ENCODE measurements at places on chromosomes 11 and 22. TPM values are rescaled to one million over a fixed set of nuclear protein-coding genes. Genes with fewer than 3 reads are reported as not detected.
A peak's percentile ranks its signal among the peaks of the same experiment; 100 is the strongest.

Gene TEX12
- 2.2 TPM for total RNA-seq

Gene SLC22A12
- total RNA-seq = not detected

Gene AMOTL1
- 50.8 TPM for total RNA-seq

Gene CHRM1
- total RNA-seq = not detected

DNA sequence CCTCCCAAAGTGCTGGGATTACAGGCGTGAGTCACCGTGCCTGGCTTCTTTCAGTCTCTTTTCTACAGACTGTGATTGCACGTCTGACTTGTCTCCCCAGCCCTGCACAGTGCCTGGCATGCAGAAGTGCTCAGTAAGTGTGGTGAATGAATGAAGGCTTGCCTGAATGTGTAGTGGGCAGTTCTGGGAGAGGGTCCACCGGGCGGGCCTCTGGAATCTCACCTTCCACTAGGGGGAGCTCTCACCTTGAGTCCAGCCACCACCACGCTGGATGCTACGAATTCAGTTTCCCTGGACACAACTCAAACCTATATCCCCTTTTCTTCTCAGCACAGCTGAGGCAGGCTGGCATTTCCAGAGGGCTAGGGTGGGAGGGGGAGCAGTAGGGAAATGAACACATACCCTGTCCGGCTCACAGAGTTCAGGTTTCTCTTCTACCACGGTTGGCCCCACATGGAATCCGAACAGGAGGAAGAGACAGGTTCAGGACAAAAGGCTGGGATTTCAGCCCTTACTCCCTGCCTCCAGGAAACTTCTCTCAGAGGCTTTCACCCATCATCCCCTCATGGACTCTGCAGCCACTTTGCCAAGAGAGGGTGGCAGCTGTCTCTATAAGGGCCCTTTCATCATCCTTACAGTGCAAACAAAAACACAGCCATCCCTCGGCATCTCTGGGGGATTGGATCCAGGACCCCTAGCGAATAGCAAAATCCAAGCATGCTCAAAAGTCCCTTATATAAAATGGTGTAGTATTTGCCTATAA lies 86.8 kb downstream of the NECTIN1 start:
- peak; percentile 22 for DNase-seq

DNA sequence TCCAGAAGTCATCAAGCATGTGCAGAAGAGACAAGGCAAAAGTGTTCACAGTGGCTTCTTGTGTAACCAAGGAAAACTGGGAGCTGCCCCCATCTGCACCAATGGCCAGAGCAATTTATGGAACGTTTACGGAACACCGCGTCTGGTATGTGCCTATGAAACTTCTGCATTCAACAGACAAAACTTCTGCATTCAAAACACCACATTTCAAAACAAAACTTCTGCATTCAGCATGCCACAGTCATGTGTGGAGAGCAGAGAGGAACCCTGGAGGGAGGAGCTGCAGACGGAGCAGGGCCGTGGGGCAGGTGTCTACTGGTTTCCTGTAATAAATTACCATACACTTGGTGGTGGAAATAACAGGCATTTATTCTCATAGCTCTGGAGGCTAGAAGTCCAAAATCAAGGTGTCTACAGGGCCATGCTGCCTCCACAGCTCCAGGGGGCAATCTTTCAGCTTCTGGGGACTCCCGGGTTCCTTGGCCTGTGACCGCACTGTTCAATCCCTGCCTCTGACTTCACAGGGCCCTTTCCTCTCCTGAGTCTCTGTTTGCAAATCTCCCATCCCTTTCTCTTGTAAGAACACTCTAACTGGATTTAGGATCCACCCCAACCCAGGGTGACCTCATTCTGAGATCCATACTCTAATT lies 32.2 kb downstream of the RPL3 start:
- DNase-seq = no peak

Gene NXPE4
- total RNA-seq = not detected

Gene NPTXR
- 2.7 TPM for total RNA-seq

DNA sequence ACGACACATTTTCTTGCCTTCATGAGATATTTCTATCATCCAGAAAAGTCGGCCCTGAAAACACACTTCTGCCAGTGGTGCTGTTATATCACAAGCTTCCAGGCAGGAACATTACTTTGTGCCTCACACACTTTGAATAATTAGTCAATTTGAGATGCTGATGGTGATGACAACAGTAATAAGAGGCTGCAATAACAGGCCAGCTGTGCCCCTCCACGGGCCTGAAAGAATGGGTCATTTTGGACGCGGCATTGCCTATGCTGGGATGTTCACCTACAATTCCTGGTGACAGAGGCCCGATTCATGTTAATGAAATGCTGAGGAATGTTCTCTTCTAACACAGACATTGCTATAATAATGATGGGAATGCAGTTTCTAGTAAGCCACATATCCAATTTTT lies 463.8 kb upstream of the KIRREL3 start:
- no peak for DNase-seq
